Activated CD4-positive, CD25-positive, alpha-beta regulatory T cell (primary cell): ENCODE measurements at places on chromosomes 12 and 14.

DNA sequence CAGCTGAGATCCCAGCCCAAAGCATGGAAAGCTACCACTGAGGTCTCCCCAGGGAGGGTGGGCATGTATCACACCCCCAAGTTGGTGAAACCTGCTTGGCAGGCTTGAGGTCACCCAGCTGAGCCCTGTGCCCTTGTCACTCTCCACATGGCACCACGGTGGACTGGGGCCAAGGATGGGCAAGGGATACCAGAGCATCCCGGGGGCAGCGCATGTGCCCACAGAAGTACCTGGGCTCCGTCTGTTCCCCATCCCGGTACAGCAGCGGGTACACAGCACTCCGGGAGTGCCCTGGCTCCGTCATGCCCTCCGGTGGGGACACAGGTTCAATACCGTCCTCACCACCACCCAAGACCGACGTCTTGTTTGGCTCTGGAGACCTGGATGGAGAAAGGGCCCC is 38.0 kb downstream of the RFLNA start:
- DNase-seq: no peak

- DNase-seq: no peak
Observed at GRCh38 chr14:67166450-67166853, 22.8 kb upstream of the GARIN2 start.

GRCh38 chr14:60204843-60205774 is 39.9 kb upstream of the DHRS7 start:
- no peak for DNase-seq

- no peak for DNase-seq
Observed at GRCh38 chr12:93448796-93449195, 7.0 kb upstream of the UBE2N start.

GRCh38 chr14:105911006-105911847 is 384.8 kb downstream of the TMEM121 start:
- no peak for DNase-seq

- DNase-seq: no peak
Observed at GRCh38 chr14:67133595-67134441, 55.4 kb upstream of the GARIN2 start.

- DNase-seq: peak; percentile 3
Observed at GRCh38 chr12:57063991-57064685, 14.2 kb upstream of the MYO1A start.

DNA sequence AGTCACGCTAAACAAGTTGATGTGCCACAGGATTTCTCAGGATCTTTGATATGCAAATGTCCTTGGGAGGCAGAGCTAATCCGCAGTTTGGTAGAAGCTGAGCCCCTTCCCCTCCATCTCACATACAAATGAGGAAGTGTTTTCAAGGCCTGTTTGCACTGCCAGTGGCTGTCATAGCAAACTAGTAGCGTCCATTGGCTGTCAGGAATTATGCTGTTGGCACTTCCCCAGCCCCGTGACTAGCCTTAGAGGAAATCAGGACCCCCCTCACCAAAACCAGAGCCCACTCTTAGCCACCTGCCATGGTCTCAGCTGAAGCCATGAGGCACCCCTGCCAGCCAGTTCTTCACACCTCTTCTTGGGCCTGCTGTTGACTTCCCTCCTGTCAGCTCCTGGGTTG is 253.9 kb downstream of the CACNA1C start:
- no peak for DNase-seq

GRCh38 chr12:116456330-116457082 is 102.7 kb upstream of the MAP1LC3B2 start:
- no peak for DNase-seq

GRCh38 chr12:33771889-33772288 is 250.4 kb upstream of the ALG10 start:
- DNase-seq: no peak

- no peak for DNase-seq
Observed at GRCh38 chr12:74963867-74964331, 245.7 kb downstream of the KCNC2 start.

GRCh38 chr14:56528927-56529326 is 50.7 kb upstream of the TMEM260 start:
- DNase-seq: no peak

GRCh38 chr12:45415393-45415817 is 199.5 kb downstream of the ANO6 start:
- no peak for DNase-seq

GRCh38 chr12:75850721-75851462 is 180.7 kb downstream of the PHLDA1 start:
- DNase-seq: no peak

DNA sequence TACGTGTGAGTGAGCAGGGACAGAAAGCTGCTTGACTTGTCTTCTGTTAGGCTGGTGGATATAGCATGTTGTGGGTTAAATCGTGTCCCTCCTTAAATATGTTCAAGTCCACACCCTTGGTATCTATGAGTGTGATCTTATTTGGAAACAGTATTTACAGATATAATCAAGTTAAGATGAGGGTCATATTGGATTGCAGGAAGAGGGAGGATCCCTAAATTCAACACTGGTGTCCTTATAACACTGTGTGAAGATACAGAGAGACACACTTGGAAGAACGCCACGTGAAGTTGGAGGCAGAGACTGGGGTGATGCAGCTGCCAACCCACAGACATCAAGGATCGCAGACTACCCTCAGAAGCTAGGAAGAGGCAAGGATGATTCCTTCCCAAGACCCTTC is 275.2 kb upstream of the SSTR1 start:
- DNase-seq: no peak

- DNase-seq: no peak
Observed at GRCh38 chr12:98373025-98373554, 142.3 kb upstream of the TMPO start.

DNA sequence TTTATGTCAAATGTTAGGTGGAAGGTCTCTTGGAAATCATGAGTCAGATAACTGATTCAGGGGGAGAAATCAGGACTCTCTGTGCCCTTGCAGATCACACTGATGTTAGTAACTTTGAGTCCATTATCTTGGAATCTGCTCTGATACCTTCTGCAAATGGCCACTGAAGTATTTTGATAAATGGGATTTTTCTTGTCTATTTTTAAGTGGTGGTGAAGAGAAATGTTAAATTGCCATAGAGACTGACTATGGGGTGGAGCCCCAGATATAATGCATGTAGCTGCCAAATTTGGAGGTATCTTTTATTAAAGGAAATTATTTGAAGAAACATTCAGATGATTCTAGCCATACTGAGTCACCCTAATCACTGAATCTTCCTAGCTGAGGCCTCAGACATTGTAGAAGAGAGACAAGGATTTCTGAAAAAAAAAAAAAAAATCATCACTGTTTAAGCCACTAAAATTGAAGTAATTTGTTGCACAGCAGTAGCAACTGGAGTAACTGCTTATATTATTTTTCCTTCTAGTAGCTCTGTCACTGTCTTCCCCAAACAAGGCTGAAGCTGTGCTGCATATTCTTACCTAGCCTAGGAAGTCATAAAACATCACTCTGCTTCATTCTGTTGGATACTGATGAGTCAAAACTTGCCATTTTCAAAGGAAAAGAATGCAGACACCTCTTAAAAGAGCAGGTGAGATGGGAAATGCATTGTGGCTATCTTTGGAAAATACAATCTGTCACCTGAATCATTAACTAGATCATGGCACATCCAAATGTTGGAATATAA is 36.0 kb upstream of the CLEC14A start:
- no peak for DNase-seq

DNA sequence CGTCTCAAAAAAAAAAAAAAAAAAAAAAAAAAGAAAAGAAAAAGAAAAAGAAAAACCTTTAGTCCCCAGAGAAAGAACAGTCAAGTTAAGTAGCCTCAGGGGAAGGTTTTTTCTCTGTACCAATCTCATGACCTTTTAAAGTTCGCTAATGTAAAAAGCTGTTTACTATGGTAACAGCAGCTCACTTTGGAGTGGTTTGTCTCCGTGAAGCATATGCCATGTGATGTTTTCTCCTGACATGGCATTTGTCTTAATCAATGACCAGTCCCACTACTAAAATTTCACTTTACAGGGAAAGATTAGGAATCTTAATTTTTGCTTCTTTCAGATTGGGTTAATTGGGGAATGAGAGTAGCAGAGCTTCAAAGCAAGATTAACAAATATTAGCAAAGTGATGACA is 4.3 kb downstream of the RNF212B start:
- no peak for DNase-seq

- no peak for DNase-seq
Observed at GRCh38 chr14:74516451-74517160, 23.0 kb downstream of the ISCA2 start.

DNA sequence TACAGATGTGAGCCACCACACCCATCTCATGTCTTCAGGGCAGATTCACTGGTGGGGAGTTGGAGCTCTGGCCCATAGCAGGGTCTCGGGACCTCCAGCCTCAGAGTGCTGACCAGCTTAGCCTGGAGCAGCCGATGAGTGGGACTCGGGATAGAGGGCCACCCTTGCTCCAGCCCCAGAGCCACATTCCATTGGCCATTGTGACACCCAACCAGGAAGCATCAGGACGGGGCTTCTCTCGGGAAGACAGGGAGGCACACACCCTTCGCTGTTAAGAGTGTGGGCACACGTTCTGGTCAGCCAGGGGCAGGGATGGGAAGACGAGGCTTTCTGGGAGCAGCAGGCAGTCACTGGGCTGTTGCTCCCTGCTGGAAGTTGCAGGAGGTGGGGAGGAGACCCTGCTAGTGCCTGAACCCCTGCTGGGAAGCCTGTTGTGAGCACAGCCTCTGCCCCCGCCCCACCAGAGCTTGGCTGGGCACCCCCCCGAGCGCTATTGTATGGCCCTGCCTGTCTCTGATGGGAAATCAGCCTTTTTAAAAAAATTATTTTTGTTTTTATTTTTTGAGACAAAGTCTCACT is 1.6 kb downstream of the ADGRD1 start:
- DNase-seq: no peak

GRCh38 chr12:75759842-75760572 is 248.6 kb upstream of the KRR1 start:
- DNase-seq: no peak

DNA sequence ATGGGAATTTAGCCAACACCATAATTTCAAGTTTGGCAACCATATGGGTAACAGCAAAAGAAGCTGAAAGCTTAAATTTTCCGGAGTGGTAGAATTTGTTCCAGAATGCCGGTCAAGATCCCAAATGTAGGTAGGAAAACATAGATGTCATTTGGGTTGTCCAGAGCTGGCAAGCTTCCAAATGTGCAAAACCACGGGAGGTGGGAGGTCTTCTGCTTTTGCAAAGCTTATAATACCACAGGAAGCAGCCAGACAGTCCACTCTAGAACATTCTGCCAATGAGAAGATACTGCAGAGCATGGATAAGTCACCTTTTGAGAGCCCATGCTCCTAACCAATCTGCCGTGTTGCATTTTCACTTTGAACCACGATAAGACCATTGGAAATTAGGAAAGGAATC is 26.4 kb upstream of the BATF start:
- DNase-seq: no peak

- DNase-seq: no peak
Observed at GRCh38 chr14:90506748-90507147, 109.9 kb downstream of the CALM1 start.

GRCh38 chr12:2691006-2691344 is 103.8 kb upstream of the FKBP4 start:
- DNase-seq: peak; percentile 10

DNA sequence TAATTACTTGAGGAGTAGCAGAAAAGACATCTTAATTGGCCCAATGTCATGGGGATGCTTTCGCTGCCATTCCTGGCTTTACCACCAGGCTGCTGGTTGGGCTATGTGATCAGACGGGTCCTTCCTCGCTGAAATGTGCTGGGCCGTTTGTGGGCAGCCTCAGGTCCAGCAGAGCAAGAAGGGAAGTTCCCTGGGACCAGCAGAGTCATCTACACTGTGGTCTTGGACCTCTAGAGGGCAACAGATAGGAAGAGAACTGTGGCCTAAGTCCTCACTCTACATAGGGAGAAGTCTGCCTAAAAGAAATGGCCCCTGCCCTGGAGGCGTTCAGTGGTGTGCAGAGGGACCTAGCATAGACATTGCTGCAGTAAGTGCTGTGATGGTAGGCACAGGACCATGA is 10.9 kb downstream of the EVL start:
- DNase-seq: no peak

- DNase-seq: no peak
Observed at GRCh38 chr14:22579236-22579635, 9.8 kb downstream of the DAD1 start.
